ENCODE measurements at places on chromosomes 16 and 17. TPM values are rescaled to one million over a fixed set of nuclear protein-coding genes. Genes with fewer than 3 reads are reported as not detected.

The EPN2 gene
- total RNA-seq = 44.7 TPM

The PTGES3L gene
- 1.5 TPM for total RNA-seq

The PRR35 gene
- total RNA-seq = not detected

The SMIM36 gene
- total RNA-seq = not detected

The SLC35G3 gene
- total RNA-seq = not detected

The KRTAP4-9 gene
- not detected for total RNA-seq

The TEKT1 gene
- 2.0 TPM for total RNA-seq

The PSMD7 gene
- total RNA-seq = 72.8 TPM

The BRIP1 gene
- 3.0 TPM for total RNA-seq

The CD300A gene
- total RNA-seq = 2.0 TPM

The SLC43A2 gene
- total RNA-seq = 11.8 TPM

The MYH1 gene
- total RNA-seq = not detected

The CHTF18 gene
- 9.8 TPM for total RNA-seq

The FBXO39 gene
- total RNA-seq = not detected

The RHBDF1 gene
- 0.98 TPM for total RNA-seq

The CENPT gene
- total RNA-seq = 23.8 TPM

The SEPTIN12 gene
- total RNA-seq = not detected

The MAPT gene
- 154 TPM for total RNA-seq

The CMTM1 gene
- 3.2 TPM for total RNA-seq

The ZACN gene
- not detected for total RNA-seq

The FNDC8 gene
- not detected for total RNA-seq

The SRCIN1 gene
- 29.0 TPM for total RNA-seq

The BCAR1 gene
- total RNA-seq = 17.2 TPM

The ABCC11 gene
- total RNA-seq = 0.25 TPM

The B4GALNT2 gene
- not detected for total RNA-seq

The HOXB1 gene
- not detected for total RNA-seq

The ARHGDIA gene
- 31.7 TPM for total RNA-seq

The C17orf67 gene
- total RNA-seq = 2.0 TPM

The TNP2 gene
- total RNA-seq = not detected

The MPP2 gene
- 16.0 TPM for total RNA-seq

The MVP gene
- total RNA-seq = 3.9 TPM

The TSPAN10 gene
- total RNA-seq = 0.25 TPM

The ST6GALNAC1 gene
- 2.5 TPM for total RNA-seq

The SPATA32 gene
- total RNA-seq = not detected

The CES5A gene
- not detected for total RNA-seq

The KCNJ18 gene
- total RNA-seq = not detected

The VKORC1 gene
- total RNA-seq = 25.3 TPM

The ZDHHC7 gene
- total RNA-seq = 16.7 TPM

The EVPL gene
- total RNA-seq = under 0.01 TPM

The CIITA gene
- total RNA-seq = 0.25 TPM

The CCL4 gene
- 0.74 TPM for total RNA-seq

The SPATA22 gene
- 0.98 TPM for total RNA-seq

The HSD17B2 gene
- total RNA-seq = 0.74 TPM

The ADGRG3 gene
- total RNA-seq = 0.49 TPM

The ATPAF2 gene
- 25.6 TPM for total RNA-seq

The KRT17 gene
- total RNA-seq = 1.7 TPM

The HBA1 gene
- 167 TPM for total RNA-seq

All from temporal lobe (tissue), 4 donors.